NCI-H1417 treated with DMSO at 0.1 percent for 48 hours (cell line): ENCODE measurements at places on chromosomes 12 and 14.
A peak's percentile ranks its signal among the peaks of the same experiment; 100 is the strongest.

DNA sequence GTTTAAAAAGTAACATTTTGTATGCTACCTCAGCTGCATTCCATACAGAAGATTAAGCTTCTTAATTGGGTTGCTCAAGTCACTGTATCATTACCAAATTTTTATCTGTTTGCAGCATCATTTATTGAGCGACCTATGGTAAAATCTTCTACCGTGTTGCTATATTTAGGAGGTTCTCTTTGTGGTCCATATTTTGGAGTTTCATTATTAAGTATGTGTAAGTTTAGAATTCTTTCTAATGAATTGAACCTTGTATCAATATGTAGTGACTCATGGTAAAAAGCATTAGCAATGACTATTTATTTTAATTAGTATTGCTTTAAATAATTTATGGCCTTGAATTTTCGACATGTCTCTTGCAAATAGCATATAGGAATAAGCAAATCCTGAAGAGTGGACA is 42.2 kb downstream of the CSRP2 start:
- no peak for DNase-seq

- DNase-seq: no peak
These were observed 954 bp upstream of the SLC39A2 start for GRCh38 chr14:20998139-20998538.

GRCh38 chr12:64600164-64600561 is 10.1 kb upstream of the RASSF3 start:
- peak; percentile 85 for DNase-seq

- DNase-seq: no peak
These were observed 59.9 kb upstream of the CCDC60 start for GRCh38 chr12:119274636-119275065.

DNA sequence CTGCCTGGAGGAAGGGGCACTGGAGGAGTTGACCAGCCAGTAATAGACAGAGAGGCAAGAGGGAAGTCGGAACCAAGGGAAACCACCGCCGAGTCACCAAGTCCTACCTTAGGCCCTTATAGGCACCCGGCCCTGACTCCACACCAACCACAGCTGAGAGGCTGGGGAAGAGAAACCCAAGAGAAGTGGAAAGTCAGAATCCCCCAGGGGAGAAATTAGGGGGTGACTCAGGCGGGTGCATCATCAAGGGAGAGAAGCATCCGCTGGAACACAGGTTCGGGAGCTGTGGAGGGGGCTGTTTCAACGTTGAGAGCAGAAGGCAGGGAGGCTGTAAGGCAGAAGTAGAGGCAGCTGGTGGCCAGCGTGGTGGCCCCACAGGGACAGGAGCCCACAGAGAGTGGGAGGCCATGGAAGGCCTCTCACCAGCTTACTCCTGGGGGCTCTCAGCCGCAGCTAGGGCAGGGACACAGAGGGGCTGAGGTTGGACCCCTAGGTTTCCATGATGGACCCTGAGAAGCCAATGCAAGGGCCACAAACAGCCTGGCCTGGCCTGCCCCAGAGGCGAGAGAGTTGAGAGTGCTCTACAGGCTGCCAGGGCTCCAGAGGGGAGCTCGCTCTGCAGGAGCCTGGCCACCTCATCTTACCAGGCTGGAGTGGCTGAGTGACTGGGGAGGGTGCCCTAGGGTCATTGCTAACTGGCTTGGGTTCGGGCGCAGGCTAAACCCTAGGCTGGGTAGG is 1.4 kb upstream of the TRMT61A start:
- no peak for DNase-seq

DNA sequence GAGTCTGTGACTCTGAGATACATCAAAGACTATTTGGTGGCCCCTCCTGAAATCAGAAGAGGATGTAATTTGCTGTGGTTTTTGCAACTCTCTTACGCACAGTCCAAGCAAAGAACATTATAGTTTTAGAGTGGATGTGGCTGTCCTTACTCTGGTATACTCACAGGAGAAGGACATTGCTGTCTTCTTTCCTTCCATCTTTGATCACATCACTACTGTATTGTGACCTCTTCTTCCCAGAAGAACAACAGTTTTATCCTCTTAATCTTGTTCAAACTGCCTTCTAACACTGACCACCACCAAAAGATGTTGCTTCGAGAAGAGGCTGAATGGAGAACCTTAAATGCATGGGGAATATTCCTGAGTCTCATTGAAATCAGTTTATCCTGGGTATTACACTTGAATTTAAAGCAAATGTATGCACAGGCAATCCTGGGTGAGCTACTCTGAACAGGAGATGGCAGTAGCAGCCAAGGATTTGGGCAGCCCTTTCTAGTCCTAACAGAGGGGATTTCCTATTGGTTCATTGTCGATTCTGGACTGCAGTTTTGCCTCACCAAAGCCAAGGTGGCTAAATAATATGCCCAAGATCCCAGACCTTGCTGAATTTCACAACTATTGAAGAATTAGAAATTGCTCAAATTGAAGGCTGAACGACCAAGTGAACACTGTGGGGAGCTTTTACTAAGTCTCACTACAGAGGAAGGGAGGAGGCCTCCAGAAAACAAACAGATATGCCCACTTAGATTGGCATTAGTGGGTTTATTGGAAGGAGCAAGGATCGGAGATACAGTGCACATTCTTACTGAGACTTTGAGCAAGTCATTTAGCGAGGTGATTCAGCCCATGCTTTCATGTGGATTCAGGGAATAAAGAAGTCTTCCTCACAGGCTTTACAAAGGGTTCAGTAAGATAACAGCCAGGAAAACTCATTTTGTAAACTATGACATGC is 282.8 kb downstream of the PAWR start:
- DNase-seq: no peak

DNA sequence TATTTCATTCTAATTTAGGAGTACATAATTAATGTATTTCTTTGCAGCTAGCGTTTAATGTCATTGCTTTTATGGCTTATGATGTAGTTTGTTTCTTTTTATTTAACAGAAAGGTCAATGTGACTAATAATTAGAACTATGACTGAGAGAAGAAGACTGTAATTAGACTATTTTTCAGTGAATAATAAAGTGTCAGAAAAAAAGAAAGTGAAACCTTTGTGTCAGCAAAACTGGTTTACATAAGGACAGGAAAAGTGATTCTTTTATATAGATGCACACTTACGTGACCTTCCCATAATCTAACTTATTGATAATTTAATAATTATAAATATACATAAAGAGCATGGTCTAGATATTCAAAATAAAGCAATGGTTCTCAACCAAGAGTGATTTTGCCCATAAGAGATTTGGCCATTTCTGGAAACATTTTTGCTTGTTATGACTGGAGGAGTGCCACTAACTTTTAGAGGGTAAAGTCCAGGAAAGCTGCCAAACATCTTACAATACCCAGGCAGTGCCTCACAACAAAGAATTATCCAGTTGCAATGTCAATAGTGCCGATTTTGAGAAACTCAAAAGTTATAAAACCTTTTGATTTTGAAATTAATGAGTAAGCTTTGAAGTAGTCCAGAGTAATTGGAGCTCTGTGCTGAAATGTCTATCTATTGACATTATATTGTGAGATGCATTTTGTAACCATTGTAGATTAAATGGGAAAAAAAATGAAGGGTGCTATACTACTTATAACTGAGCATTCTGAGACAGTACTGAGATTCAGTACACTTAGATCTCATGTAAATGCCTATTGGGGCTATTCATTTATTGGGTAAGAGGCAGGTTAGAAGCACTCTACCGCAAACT is 227.1 kb downstream of the C12orf50 start:
- DNase-seq: no peak

GRCh38 chr12:123267335-123267920 is 4.2 kb downstream of the CDK2AP1 start:
- DNase-seq: no peak

- no peak for DNase-seq
These were observed 49.2 kb downstream of the TESPA1 start for GRCh38 chr12:54935235-54935951.

- no peak for DNase-seq
These were observed 172.4 kb upstream of the CAND1 start for GRCh38 chr12:67096533-67097318.

DNA sequence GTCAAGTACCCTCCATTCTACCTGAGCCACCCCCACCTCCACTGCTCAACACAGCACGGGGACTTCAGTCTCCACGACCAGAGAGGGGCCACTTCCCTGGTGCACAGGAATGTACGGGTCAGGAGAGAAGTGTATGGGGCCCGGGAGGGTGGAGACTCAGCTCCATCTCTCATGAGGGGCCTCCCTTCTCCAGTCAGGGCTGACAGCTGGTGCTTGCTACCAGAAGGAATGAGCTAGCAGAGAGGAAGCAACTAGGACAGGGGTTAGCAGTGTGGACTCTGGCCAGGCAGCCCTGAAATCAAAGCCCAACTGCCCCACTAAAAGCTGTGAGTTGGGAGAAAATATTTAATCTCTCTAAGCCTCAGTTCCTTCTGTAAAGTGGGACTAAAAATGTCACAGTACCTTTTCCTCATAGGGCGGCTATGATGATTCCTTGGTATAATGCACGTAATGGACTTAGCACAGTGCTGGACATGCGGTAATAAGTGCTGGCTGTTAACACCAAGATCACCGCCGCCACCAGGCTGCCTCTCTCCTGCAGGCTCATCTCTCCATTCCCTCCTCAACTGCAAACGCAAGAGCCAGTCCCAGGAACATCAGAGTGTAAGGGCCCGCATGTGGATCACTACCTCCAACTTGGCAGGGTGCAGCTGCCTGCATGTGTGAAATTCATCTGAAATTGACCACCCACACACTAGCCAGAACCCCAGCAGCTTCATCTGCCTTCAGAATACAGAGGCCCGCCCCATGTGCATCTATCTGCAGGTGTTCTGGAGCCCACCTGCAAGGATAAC is 14.6 kb downstream of the ACTN1 start:
- DNase-seq: no peak

DNA sequence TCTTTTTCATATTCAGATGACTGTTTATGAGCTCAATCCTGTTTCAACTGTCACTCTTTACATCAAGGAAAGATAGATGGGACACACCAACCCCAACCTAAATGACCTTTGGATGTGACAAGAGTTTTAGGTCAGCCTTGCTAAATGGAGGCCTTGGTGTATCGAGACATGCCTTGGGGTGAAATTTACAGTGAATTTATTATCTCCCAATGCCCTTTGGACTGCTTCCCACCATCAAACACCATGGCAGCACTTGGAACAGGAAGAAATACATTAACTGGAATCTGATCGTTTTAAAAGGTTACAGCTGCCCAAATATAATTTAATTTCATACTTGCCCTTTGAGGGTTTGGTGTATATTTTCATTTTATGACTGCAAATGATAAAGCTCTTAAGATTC is 327.6 kb downstream of the SOX5 start:
- no peak for DNase-seq

- no peak for DNase-seq
These were observed 28.7 kb downstream of the COX8C start for GRCh38 chr14:93375673-93376156.

DNA sequence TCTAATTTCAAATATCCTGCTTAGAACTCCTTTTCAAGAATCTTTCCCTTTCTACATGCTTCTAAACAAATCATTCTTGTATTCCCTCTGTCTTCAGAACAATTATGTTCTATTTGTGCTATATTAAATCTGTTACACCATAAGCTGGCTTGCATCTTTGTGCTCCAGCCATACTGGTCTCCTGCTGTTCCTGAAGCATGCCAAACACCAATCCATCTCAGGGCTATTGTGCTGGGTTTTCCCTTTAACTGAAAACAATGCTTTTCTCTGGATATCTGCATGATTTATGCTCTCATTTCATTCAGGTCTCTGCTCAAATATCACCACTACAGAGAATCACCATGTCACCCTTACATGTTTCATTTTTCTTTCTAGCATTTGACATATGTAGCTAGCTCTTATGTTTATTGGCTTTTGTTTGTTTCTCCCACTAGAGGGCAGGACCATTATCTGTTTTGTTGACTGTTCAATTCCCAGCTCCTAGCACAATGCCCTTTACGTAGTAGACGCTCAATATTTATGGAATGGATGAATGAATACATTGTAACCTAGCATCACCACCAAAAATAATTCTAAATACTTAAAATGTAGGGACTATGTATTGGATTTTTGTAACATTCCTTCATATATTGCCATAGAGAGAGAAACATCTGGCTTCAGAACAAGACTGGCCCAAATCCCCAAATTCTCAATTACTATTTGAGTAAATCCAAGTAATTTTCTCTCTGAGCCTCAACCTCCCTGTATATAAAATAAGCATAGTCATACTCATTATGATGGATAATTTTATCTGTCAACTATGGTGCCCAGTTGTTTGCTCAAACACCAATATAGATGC is 302.0 kb upstream of the SYT1 start:
- peak; percentile 22 for DNase-seq

GRCh38 chr12:102629262-102629888 is 149.0 kb upstream of the IGF1 start:
- DNase-seq: no peak

GRCh38 chr14:74954232-74954946 is 1.0 kb downstream of the PGF start:
- no peak for DNase-seq

GRCh38 chr12:57229046-57229633 is 371 bp upstream of the SHMT2 start:
- no peak for DNase-seq

GRCh38 chr12:68913682-68914081 is 19.3 kb downstream of the CPM start:
- DNase-seq: no peak

DNA sequence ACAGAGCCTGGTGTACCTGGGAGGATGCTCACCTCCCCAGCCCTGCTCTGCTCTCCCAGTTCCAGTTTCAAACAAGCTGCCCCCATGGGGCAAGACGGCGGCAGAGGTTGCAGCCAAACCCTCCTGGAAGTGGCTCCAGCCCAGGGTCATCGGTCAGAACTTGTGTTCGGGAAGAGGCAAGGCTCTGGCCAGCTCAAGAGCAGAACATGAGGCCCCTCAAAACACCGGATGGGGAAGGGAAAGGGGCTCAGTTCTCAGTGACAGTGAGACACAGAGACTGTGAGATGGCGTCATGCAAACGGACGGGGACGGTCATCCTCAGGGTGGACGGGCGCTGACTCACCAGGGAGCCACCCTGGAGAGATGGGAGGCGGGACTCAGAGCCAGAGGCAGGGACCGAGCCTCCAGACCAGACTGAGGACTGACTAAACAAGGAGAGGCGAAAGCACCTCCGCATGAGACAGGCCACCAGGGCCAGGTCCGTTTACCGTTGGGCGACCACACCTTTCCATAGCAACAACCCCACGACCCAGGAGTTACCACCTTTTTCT is 63.9 kb upstream of the GALNT9 start:
- no peak for DNase-seq

DNA sequence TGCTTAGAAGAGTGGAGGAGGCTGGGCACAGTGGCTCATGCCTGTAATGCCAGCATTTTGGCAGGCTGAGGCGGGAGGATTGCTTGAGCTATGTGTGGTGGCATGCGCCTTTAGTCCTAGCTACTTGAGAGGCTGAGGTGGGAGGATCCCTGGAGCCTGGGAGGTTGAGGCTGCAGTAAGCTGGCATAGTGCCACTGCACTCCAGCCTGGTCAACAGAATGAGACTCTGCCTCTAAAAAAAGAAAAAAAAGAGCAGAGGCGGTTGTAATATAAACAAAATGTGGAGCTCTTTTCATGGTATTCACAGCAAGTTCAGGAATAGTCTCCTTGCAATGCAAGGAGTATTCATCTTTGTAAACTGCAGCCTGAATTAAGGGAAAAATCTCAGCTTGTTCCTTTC is 27.2 kb downstream of the ARID2 start:
- DNase-seq: no peak
